NCI-H226 (cell line): ENCODE measurements at places on chromosomes 7 and 10.

GRCh38 chr10:71406878-71407277, 10.2 kb downstream of the CDH23 start:
- no peak for DNase-seq

- peak; percentile 77 for DNase-seq
Measured at GRCh38 chr10:62433181-62433692, 59.1 kb downstream of the ZNF365 start.

DNA sequence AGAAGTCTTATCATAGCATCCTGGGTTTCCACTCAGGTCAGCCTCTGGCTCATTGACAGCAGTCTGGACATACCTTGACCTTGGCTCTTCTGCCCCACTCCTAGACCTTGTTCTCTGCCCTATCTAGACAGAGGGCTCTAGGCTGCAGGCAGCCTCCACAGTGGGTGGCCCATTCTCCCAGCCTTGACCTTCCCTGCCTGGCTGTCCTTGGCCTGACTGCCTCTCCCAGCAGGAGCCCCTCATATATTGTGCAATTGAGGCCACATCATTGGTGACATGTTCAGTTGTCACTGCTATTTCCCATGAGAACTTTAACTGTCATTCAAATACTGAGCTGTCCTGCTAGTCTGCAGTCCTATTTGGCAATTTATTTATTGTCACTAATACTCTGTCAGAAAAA, 503.4 kb downstream of the PLXNA4 start:
- DNase-seq: no peak

DNA sequence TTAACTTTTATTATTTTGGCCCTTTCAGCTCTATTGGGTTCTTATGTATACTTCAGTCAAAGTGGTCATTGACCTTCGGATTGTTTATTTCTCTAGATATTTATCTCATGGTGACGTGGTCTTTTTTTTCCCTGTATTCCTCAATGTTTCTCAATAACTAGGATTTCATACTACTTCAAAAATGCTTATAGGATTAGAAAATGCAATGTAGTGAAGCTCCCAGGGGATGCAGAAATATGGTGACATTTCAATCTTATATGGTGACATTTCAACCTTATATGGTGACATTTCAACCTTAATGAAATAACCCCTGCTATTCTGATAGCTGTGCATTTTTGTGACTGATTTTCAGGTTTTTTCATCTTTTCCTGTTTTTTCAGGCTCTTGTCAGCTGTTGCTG, 51.4 kb downstream of the CHRM2 start:
- DNase-seq: no peak

GRCh38 chr10:29245476-29245875, 43.4 kb upstream of the LYZL1 start:
- no peak for DNase-seq

GRCh38 chr7:77989981-77990566, 191.5 kb downstream of the PHTF2 start:
- DNase-seq: peak; percentile 69

- no peak for DNase-seq
Measured at GRCh38 chr7:117064688-117065087, 111.4 kb downstream of the ST7 start.

DNA sequence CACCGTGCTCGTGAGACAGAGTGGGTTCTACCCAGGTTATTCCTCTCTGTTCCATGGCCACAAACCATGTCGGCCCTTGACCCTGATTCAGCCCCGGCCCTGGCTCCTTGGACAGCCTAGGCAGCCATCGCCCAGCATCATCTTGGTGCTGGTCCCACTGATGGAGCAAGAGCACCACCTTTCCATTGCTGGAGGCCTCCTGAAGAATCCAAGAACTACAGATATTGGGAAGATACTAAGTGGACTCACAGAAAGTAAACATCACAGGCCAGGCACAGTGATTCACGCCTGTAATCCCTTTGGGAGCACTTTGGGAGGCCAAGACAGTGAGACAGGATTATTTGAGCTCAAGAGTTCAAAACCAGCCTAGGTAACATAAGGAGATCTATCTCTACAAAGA, 125.1 kb downstream of the NT5C2 start:
- no peak for DNase-seq
